Skeletal muscle cell (primary cell): ENCODE measurements at places on chromosomes 11 and 22.
A peak's percentile ranks its signal among the peaks of the same experiment; 100 is the strongest.

- no peak for DNase-seq
Measured at GRCh38 chr22:39997939-39998726, 3.4 kb downstream of the FAM83F start.

GRCh38 chr11:3614742-3615171 is 27.0 kb downstream of the ART5 start:
- DNase-seq: no peak

GRCh38 chr22:50620593-50621355 is 7.2 kb downstream of the ARSA start:
- DNase-seq: no peak

- DNase-seq: no peak
Measured at GRCh38 chr11:27507557-27508322, 1.2 kb upstream of the LIN7C start.

GRCh38 chr22:44793506-44794172 is 41.3 kb downstream of the ARHGAP8 start:
- DNase-seq: no peak

DNA sequence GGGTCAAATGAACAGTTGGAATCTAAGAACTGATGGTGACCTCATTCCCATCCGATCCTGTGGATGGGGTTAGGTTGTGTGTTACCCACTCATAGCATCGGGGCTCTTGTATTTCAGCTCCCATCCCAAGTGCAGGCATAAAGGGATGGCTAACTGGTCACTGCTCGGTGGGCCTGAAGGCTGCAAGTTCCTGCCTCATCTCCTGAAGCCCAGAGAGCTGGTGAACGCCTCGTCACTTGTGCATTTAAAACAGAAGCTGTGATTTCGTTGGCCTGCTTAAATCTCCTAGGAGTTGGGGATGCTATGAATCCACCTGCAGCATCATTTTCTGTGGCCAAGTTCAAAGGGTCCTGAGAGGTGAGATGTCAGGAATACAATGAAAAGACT is 477.0 kb downstream of the TBC1D22A start:
- DNase-seq: no peak

- DNase-seq: no peak
Measured at GRCh38 chr11:33825854-33826560, 51.7 kb upstream of the FBXO3 start.

- DNase-seq: peak; percentile 23
Measured at GRCh38 chr11:83691451-83691950, 405.3 kb upstream of the CCDC90B start.

GRCh38 chr11:3058753-3059664 is 1.8 kb upstream of the CARS1 start:
- peak; percentile 44 for DNase-seq

GRCh38 chr11:74923125-74923524 is 25.8 kb downstream of the XRRA1 start:
- no peak for DNase-seq

DNA sequence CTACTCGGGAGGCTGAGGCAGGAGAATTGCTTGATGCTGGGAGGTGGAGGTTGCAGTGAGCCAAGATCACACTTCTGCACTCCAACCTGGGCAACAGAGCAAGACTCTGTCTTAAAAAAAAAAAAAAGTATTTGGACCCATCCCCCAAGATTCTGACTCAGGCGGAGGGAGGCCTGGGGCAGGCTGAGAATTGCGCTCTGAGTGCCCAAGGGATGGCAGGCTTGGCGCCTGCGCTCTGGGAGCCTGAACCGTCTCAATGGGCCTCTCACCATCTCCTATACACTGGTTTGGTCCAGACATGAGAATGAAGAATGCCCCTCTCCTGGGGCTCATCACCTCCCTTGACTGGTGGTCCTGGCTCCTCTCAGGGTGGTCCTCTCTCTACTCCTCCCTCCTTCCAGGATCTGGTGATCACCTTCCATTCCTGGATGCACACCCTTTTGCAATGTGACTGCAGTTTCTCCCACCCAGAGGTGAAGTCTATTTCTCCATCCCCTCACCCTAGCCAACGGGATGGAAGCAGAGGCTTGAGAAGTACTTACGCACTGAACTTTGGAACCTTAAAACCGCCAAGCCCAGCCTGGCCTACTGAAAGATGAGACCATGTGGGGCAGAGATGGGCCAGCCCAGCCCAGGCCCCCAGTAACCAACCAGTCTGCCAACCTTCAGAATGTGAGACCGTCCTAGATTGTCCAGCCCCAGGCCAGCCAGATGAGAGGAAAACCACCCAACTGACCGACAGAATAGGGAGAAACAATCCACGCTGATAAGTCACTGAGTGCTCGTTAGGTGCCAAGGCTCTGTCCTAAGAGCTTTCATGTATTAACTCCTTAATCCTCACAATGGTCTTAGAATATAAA is 4.9 kb downstream of the POLR3H start:
- DNase-seq: no peak

DNA sequence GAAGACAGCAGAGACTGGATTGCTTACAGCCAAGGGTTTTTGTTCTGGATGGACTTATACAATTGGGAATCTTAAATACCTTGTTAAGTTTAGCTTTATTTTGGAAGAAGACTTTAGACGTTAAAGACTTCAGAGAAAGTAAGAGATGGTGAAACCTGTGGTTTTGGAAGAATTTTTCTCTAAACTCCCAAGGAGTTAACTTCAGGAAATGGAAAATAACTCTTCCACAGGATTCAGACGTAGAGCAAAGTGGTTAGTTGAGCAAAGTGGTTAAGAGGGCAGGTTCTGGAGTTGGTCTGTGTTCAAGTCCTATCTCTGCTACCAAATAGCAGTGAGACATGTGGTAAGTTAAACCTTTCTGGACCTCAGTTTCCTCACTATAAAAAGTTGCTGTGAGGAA is 12.8 kb downstream of the PITPNB start:
- no peak for DNase-seq

DNA sequence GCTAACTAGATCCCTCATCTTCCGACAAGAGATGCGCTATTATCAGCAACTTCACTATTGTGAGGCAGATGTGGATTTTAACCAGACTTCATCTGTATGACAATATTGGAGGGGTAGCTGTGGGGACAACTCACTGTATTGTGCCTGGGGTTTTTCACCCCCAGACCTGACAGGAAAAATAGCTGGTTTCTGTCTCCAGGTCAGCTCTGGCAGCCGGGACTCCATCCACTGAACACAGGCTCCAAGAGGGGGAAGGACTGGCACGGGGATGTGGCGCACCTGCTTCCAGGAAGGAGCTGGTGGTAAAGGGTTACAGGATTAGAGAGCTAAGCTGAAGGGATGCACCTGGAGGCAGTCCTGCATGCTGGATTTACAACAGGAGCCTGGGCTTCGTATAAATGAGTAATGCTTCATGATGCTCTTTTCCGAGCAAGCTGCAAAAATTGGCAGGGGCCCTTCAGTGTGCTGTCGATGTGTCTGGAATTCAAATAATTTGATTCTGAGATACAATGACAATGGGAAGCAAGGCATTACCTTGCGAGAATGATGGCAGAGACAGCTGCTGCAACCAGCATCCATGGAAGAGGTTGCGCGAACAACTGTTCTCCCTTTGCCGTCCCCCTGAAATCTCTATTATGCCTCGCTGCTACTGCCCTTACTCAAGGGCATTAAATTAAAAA is 49.5 kb downstream of the LMO2 start:
- no peak for DNase-seq

DNA sequence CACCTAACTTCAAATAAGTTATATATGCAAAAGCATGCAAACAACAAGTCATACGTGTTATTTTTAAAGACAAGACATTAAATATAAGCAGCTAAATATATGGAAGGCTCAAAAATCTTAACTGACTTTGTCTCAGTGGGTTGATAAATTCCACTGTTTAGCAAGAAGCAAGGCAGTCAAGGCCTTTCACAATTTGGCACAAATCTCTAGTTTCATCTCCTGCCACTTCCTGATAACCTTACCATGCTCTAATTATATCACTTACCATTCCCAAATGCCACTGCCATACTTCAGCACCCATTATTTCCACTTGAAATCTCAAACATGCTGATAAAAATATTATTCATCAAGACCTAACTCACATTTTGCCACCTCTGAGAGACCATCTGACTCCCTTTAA is 24.8 kb downstream of the DCUN1D5 start:
- no peak for DNase-seq

GRCh38 chr22:39965748-39966147 is 5.6 kb downstream of the TMA7B start:
- DNase-seq: no peak

- DNase-seq: no peak
Measured at GRCh38 chr11:74559110-74559933, 33.1 kb upstream of the POLD3 start.

GRCh38 chr11:35122308-35122707 is 16.7 kb upstream of the CD44 start:
- no peak for DNase-seq

DNA sequence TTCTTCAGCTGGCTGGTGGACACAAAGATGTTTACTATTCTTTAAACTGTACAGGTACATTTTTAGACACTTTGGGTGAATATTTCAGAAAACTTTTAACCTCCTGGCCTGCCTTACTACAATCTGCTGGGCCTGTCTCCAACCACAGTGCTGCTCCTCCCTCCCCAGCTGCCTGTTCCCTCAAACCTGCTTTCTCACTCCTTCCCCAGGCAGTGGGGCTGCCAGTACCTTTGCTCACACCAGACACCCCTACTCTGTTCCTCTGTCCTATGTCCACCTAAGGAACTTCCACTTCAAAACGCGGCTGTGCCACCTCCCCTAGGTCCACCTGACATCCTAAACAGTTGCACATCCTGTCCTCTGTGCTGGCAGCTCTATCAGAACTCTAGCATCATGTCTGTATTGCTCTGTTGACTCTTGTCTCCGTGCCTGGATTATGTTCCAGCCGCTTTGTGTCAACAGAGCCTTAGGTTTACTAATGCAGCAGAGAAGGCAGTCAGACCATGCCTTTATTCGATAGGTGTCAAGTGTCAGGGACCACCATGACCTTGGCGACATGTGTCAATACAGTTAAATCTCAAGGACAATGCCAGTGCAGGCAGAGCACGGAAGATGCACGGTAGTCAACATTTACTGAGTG is 13.4 kb downstream of the ZP1 start:
- DNase-seq: no peak

GRCh38 chr22:35317680-35318290 is 18.1 kb downstream of the TOM1 start:
- DNase-seq: no peak

GRCh38 chr11:117181586-117182550 is 3.3 kb downstream of the SIDT2 start:
- no peak for DNase-seq

DNA sequence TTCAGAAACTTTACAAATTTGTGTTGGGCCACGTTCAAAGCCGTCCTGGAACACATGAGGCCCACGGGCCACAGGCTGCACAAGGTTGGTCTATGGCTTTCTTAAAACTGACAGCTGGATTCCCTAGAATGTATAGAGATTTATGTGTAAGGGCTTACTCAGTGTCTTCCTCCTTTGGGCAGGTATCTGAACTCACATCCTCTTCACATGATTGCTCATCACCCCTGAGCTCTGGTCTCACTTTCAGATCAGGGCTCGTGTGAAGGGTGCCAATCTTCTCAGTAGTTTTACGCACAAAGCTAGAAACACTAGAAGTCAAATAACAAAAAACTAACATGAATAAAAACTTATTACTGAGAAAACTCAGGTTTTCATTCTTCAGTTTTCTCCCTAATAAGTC is 27.1 kb downstream of the HPS5 start:
- no peak for DNase-seq

- DNase-seq: no peak
Measured at GRCh38 chr11:117579161-117579560, 217.9 kb downstream of the DSCAML1 start.

DNA sequence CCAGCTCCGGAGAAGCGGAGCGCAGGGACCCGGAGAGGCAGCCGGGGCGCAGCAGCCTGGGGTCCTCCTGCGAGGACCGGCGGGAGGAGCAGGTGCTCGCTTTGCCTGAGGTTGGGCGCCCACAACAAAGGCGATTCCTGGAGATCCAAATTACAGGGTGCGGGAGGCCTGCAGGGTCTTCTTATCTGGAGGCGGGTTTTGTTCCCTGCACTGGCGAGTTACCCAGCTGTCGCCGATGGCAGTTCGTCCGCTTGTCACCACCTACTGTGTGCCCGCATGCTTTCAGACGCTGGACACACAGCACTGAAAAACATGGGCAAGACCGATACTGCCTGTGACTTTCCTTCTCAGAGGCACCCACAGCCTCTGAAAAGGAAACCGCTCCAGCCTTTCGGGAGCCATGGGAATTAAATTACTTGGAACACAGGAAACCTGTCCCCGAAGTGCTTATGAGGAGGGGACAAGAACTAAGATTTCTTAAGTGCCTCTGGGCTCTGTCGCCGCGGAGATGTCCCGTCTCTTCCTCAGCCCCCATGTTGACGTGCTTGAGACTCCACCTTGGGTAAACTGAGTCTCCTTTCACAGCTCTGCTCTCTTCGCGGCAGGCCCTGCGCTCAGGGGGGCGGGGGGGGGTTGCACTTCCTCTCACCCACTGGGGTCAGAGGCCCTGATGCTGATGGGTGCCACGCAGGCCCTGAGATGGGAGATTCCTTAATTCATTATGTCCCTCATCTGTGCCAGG is 1.3 kb upstream of the ZFTA start:
- DNase-seq: no peak

DNA sequence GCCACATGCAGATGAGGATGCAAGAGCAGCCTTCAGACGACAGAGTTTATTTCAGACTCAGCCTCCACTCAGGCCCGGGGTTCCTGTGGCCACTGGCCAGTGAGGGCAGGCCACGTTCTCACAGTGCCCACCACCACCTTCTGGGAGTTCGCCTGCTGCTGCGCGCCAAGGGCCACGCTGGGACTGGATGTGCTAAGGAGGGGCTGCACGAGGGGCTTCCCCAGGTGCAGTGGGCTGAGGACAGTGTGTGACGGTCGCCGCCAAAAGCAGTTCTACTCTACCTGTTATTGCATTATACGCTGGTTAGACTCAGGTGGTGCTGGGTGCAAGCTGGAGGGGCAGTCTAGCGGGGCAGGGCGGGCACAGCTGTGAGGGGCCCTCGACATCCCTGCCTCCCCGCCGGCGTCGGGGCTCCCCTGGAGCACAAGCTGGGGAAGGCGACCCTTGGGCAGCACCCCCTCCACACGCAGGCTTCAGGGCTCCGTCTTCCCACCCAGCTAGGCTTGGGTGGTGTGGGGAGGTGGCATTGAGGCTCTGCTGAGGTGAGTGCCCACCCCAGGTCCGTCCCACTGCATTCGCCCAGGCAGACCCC is 2.7 kb downstream of the CEND1 start:
- DNase-seq: no peak

DNA sequence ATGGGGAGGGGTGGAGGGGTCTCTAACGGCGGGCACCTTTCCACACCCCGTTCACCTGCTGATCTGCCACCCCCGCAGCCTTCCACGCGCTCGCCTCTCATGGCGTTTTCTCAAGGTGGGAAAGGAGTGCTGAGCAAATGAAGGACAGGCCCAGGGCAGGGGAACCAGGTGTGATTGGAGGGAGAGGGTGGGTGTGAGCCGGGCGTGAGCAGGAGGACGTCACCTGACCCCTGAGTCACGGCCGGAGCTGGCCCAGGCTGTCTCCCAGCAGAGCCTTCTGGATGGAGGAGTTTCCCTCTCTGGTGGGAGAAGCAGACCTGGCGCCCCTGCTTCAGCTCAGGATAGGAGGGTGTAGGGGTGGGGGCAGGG is 14.0 kb upstream of the ARHGAP8 start:
- DNase-seq: no peak

GRCh38 chr11:84056653-84057376 is 770.6 kb upstream of the CCDC90B start:
- DNase-seq: no peak
